ENCODE measurements at places on chromosomes 1 and 21. TPM values are rescaled to one million over a fixed set of nuclear protein-coding genes. Genes with fewer than 3 reads are reported as not detected.

The NFASC gene
- total RNA-seq = 140 TPM

The IRF6 gene
- 1.8 TPM for total RNA-seq

The CTBS gene
- total RNA-seq = 18.1 TPM

The BCAN gene
- total RNA-seq = 0.27 TPM

The SAMSN1 gene
- 10.8 TPM for total RNA-seq

The SELE gene
- total RNA-seq = 20.1 TPM

The ACTN2 gene
- total RNA-seq = 0.58 TPM

The CELF3 gene
- 0.36 TPM for total RNA-seq

The RWDD3 gene
- 25.9 TPM for total RNA-seq

The UTS2 gene
- not detected for total RNA-seq

The TRIM17 gene
- total RNA-seq = 1.2 TPM

The APOBEC4 gene
- total RNA-seq = not detected

The SPRR2E gene
- not detected for total RNA-seq

The FMO2 gene
- total RNA-seq = 58.3 TPM

- no peak for DNase-seq
These were observed 5.1 kb upstream of the FRRS1 start for GRCh38 chr1:99771513-99771918.

- no peak for DNase-seq
These were observed 387.6 kb downstream of the CAMTA1 start for GRCh38 chr1:7172804-7173203.

GRCh38 chr1:159925719-159926078 is 392 bp upstream of the TAGLN2 start:
- no peak for DNase-seq

DNA sequence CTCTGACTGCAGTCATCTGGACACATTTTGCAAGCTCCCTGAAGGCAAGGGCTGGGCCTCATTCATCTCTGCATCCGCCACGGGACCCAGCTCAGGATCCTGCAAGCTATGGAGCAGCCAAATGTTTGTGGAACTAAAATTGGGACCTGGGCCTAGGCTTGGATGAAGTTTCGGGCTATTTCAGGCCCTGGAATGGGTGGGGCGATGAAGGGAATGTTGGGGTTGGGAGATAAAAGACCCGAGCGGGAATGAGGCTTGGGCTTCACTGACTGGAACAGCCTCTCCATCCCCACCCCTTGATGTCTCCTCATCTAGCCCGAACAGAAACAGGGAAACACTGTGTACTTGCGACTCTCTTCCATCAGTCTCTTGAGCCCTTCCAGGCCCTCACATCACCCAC is 7.3 kb upstream of the AHCYL1 start:
- DNase-seq = no peak

GRCh38 chr1:185318431-185319138 is 1.5 kb upstream of the IVNS1ABP start:
- DNase-seq = no peak

DNA sequence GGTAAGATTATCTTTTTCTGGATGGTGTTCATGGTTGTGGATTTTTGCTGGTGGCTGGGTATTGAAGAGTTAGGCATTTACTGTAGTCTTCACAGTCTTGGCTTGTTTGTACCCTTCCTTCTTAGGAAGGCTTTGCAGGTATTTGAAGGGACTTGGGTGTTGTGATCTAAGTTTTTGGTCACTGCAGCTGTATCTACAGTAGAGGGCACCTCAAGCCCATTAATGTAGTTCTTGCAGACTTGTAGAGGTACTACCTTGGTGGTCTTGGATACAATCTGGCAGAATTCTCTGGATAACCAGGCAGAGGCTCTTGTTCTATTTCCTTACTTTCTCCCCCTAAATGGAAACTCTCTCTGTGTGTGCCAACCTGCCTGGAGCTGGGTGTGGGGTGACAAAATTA is 155.8 kb upstream of the BRINP3 start:
- DNase-seq = no peak

- no peak for DNase-seq
These were observed 58.4 kb downstream of the S1PR1 start for GRCh38 chr1:101295209-101295608.

DNA sequence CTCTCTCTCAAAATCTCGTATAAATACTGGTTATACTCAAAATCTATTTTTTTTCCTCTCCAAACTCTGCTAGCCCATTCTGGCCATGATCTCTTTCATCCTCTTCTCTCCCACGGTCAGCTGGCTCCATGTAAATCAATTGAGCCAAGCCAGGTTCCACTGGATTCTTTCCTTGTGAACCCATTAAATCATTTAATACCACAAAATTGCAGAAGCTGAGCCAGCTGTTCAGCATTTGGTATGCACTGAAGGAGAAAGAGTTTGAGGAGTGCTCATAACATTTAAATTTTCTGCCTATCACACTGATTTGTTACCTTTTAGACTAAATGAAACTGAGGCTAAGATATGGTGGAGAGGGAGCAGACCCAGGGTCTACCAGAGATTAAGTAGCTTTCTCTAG is 29.1 kb upstream of the TADA1 start:
- no peak for DNase-seq

- DNase-seq = no peak
These were observed 2.4 kb upstream of the USP33 start for GRCh38 chr1:77762072-77762476.

DNA sequence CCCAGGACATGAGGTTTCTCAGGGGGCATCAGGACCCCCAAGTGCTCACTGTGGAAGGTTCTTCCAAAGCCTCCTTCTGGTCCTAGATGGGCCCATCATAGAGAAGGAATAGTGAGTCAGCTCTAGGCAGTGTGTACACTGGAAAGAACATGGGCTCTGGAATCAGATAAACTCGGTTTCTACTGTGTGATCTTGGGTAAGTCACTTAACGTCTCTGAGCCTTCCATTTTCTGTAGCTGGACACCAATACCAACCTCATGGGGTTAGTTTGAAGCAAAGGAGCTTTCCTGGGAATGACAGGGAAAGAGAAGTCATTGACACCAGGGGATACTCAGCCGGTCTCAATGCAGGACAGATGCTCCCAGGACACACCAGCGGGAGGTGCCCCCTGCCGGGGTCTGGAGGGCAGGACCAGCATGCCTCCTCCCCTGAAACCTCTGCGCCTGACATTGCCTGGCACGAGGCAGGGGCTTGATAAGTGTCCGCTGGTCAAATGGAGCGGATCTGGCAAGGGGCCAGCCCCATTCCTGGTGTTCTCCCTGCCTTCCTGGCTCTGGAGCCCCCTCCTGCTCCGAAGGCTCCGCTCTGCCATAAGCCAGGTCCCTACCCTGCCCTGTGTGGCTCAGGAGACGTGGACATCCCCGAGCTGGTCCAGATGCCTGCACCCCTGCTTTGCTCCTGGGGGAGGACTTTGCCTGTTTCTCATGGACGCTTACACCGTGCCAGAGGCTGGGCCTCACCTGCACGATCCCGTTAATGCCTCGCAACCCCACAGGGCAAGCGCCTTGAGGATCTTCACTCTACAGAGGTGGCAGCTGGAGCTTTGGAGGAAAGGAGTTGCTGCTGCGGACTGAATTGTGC is 52.8 kb downstream of the EDN2 start:
- peak; percentile 69 for DNase-seq

- DNase-seq = no peak
These were observed 39.0 kb downstream of the LPAR3 start for GRCh38 chr1:84853741-84854721.

DNA sequence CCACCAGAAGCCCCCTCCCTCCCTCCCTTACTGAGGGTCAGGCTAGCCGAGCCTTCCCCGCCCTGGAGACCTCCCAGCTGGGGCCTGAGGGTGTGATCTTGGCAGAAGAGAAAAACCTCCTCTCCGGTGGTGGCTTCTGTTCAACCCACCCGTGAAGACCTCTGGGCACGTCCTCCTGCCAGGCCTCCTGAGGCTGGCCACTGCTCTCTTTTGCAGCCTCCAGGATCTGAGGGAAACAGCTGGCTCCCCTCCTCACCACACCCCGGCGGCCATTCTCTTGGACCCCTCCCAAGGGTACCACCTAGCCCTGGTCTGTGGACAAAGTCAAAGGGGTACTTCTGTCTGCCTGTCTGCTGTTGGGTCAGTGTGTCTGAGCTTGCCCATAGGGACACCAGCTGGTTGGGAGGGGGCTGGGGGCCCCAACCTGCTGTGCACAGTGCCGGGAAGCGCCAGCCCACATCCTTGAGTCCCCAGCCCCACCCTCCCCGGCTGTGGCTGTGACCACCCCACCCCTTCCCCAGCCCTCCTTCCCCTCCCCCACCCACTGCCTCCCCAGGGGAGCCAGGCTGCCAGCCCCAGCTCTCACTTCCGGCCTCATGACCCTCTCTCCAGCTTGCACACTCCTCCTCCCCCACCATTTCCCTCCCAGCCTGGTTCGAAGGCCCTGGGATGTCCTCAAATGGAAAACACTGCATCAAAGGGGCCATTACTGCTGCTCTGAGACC is 48.1 kb downstream of the AHDC1 start:
- peak; percentile 84 for DNase-seq

DNA sequence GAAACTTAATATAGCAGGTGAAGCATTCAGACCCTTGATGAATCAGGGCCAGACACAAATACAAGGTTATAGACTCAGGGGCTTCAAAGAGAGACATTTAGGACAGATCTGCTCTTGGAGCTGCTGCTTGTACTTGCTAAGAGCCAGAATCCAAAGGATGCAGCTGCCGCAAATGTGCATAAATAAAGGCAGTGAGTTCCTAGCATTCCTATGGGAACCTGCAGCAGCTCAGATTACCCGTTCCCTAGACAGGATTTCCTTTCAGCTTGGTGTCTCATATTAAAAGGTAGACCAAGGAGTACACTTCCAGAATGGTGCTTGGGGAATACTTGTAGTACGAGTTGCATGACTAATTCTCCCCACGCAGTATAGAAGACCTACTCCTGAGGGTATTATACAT is 9.7 kb upstream of the LRRC53 start:
- DNase-seq = no peak

GRCh38 chr1:47229886-47230691 is 1.9 kb downstream of the TAL1 start:
- no peak for DNase-seq

DNA sequence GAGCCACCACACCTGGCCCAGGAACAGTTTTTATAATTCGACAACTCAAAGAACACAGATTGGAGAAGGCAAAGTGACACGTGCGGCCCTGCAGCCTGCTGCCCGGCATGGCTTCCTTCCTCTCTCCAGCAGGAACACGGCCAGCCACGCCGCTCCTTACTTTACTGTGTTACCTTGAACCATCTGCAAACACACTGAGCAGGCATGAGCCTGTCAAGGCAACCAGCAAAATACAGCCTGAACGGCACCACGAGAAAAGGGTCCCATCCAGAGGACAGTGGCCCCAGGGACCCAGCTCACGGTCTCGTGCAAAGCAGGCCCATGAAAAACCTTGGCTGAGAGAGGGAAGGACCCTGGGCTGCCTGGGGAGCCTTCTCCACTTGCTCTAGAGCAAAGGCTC is 38.8 kb downstream of the NPHP4 start:
- peak; percentile 41 for DNase-seq

GRCh38 chr1:51623025-51623424 is 6.1 kb downstream of the OSBPL9 start:
- no peak for DNase-seq

GRCh38 chr1:182193908-182194550 is 132.5 kb upstream of the ZNF648 start:
- no peak for DNase-seq

DNA sequence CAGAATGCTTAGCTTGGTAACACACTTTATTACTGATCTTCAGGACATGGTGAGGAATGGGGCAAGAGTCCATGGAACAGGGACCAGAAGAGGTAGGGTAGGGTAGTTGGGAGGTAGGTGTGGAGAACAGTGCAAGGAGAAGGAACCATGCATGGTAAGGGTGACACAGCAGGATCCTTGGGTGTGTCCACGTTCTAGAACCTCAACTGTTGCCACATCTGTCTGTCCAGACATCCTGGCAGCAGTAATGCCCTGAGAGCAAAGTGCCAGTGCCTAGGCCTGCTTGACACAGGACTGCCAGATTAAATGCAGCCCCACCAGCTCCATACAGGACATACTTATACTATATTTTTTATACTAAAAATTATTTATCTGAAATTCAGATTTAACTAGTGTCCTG is 13.9 kb downstream of the DMAP1 start:
- no peak for DNase-seq

GRCh38 chr1:55147524-55147923 is 67.6 kb downstream of the USP24 start:
- DNase-seq = no peak

DNA sequence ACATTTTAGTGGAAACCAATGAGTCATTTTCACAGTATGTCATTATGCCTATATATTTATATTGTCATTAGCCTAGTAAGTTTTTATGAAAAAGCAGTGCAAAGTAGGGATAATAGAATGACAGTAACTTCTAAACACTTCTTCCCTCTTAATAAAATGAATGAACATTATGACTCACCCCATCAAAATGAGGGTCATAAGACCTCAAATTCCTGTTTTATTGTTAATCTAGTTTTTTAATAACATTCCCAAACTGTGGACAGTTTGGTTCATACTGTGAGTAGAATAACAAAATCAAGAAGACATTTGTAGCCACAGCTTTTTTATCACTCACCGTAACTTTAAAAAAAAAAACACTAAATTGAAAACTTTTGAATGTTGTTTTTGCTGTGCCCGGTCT is 160.5 kb downstream of the LRRC40 start:
- no peak for DNase-seq

- DNase-seq = no peak
These were observed 16.3 kb downstream of the VPS45 start for GRCh38 chr1:150083907-150084306.

DNA sequence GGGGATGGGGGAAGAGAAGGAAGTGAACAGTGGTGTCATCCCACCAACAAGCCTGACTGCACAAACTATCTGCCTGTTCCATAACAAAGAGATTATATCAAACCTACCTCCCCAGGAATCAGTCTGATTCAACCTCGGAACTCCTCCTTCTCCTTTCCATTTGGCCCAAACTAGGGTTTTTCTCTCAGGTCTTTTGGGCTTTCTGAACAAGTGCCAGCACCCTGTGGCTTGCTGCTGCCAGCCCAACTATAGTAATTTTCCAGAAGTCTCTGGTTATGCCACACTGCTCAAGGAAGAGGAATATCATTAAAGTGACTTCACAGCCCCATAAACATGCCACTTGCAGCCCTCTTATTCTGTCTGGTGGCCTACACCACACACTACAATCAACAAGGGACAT is 70.5 kb downstream of the RGS7 start:
- no peak for DNase-seq

GRCh38 chr1:93076268-93076667 is 2.8 kb upstream of the MTF2 start:
- no peak for DNase-seq

GRCh38 chr1:160125746-160126145 is 10.2 kb downstream of the ATP1A2 start:
- DNase-seq = no peak

DNA sequence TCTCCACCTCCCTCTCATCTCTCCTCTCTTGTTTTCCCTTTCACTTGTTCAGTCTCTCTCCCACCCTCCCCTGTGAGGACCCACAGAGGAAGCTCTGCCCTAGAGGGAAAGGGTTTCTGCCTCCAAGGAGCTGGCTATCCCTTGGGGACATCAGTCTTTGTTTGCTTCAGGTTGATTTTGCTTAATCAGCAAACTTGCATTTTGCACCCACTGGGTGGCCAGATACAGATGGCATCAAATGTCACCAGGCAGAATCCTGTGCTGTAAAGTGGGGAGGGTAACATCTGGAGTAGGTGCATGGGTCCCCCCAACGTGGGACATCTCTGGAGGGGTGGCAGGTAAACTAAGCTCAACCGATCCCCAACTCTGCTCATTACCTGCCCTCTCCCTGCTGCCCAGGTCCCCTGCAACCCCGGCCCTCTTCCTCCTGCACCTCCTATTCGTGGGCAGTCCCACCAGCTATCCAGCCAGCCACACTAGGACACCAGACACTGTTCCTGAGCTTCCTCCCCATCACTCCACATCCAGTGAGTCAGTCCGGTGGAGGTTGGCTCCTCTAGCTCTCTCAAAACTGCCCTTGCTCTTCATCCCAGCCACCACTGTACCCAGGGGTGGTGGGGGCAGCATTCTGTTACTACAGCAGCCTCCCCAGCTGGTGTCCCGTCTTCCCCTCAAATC is 123.3 kb downstream of the KCNN3 start:
- DNase-seq = no peak
